ENCODE measurements at places on chromosomes 13 and 19. TPM values are rescaled to one million over a fixed set of nuclear protein-coding genes. Genes with fewer than 3 reads are reported as not detected.

Gene TTYH1
- 0.18 TPM for total RNA-seq

Gene C19orf38
- total RNA-seq, result 9.0 TPM

Gene UNC13A
- 0.31 TPM for total RNA-seq

DNA sequence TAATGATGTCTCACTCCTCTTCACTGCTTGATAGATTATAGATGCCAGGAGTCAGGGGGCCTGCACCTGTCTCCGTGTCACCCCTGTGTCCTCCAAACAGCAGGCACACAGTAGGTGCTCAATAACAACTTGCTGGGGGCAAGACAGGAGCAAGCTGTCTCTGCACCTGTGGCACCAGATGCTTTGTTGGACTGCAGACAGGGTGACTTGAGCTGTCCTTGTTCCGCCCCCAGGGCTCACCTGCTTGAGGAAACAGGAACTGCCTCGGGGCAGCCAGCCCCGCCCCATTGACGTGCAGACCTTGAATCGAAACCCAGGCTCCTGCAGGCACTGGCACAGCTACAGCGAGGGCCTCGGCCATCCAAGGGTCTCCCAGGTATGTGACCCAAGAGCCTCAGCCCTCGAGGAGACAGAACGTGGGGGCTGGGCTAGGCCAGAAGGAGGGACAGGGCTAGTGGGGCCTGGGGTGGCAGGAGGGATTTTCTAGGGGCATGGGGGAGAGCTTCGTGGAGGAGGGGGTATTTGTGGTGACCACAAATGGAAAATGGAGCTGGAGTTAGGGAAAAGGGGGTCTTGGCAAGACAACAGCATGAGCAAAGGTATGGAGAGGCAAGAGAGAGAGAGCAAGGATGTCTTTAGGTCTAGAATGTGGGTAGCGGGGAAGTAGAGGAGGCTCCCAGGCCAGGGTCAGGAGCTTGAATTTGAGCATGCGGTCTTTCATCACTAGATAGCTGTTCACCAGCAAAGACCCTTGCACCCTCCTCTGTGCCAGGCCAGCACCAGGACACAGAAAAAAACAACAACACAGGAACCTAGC lies at the start of gene HSH2D:
Gene HSH2D (plus strand): TSS at position 287 of the 817 bp plus-strand sequence. CDS start 5,066 bp downstream, outside the sequence.
- H3K27me3 ChIP-seq, result no peaks in the 10 kb centered on the region
- H3K27ac ChIP-seq, result peak within 1 kb of the TSS; percentile 35
- DNase-seq, result peak; percentile 11
- H3K36me3 ChIP-seq, result no peaks in the 10 kb centered on the region
- H3K4me3 ChIP-seq, result no peak within 1 kb of the TSS

GRCh38 chr13:99971576-99972189 lies at the start of gene ZIC5:
ZIC5 (minus strand) TSS chr13:99971767; CDS start chr13:99971603, 164 bp downstream.
- no peaks in the 10 kb centered on the region for H3K4me1 ChIP-seq
- H3K27ac ChIP-seq, result no peak within 1 kb of the TSS
- DNase-seq, result no peak
- no peak within 1 kb of the TSS for H3K4me3 ChIP-seq
- no peaks in the 10 kb centered on the region for H3K36me3 ChIP-seq

- no peaks in the 10 kb centered on the region for H3K36me3 ChIP-seq
- no peak for DNase-seq
- peak overlapping the region; percentile 71 for H3K27ac ChIP-seq
Observed at GRCh38 chr19:18392417-18392816, 5.0 kb downstream of the LRRC25 start.

DNA sequence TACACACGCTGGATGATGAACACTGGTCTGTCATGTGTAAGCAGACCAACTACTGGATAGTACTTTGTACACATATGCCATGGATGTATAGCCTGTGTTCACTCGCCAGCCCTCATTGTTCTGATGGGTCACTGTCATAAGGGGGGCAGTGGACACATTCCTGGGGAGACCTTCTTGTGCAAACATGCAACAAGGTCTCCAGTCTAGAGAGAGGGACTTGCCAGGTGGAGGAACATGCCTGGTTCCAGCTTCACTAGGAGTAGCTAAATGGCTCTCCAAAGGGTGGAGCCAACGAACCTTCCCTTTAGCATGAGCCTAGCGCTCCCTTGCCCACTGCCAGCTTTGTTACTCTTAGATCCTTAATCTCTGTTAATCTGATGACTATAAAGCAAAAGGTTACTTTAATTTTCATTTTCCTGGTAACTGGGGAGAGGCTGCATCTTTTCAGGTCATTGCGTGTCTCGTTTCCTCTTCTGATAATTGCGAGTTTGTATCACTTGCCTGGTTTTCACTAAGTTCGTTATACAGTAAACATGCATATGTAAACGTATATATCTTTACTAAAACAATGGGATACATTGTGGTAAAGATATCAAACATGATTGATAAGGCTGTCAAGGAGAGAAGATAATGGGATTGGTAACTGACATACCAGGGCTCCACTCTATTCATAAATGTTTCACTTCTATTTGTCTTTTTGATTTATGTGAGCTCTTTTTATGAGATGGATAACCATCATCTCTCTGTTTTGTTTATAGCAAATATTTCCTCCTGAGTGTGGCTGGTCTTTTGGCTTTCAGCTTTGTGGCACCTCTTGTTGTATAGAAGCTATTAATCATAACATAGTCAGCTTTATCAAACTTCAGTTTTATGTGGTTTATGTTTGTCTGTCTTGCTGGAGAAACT lies 235.2 kb upstream of the SGCG start:
- H3K4me1 ChIP-seq, result no peaks in the 10 kb centered on the region
- H3K4me3 ChIP-seq, result no peak overlapping the region
- H3K36me3 ChIP-seq, result no peaks in the 10 kb centered on the region
- DNase-seq, result no peak

DNA sequence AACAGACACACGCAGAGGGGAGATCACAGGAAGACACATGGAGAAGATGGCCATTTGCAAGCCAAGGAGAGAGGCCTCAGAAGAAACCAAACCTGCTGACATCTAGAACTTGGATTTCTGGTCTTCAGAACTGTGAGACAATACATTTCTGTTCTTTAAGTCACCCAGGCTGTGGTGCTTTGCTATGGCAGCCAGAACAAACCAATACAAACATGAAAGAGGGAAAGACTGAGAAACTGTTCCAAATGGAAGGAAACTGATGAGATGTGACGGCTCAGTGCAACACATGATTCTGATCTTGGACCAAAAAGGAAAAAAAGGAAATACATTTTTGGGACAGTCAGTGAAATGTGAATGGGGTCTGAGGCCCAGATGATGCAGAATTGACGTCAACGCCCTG lies 30.2 kb upstream of the SACS start:
- peaks cover 6% of the 10 kb centered on the region for H3K4me1 ChIP-seq
- no peaks in the 10 kb centered on the region for H3K36me3 ChIP-seq
- H3K27ac ChIP-seq, result no peak overlapping the region

DNA sequence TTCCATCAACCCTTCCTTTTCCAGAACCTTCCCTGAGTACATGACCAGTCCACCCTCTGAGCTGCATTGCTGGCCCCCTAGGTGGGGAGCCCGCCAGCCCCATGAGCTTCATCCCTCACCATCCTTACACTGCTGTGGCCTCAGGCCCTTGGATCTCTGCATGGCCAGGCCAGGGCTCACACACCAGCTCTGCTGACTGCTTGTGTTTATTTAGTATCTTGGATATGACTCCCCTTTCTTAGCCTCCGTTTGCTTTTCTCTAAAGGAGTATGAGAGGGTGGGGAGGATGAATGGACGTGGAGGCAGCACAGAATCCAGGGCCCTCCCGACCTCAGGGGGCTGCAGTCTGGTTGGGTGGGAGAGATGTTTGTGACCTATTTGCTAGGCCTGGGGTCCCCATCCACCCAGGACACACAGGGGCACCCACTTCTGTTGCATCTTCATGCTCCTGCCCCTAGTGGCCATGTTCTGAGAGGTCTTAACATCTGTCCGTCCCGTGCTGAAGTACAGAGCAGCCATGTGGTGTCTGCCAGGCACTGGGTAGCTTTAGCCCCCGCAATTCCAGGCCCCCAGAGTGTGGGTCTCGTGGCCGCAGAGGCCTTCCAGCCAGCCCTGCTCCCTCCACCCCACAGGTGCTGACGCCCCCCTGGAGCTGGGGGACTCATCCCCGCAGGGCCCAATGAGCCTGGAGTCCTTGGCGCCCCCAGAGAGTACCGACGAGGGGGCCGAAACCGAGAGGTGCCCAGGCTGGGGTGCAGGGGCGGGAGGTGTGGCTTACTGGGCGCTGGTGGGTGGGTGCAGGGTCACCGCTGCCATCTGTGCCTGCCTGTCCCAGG lies 13.0 kb downstream of the ARHGEF1 start:
- H3K36me3 ChIP-seq, result peaks cover 5% of the 10 kb centered on the region
- peaks cover 1% of the 10 kb centered on the region for H3K4me1 ChIP-seq
- DNase-seq, result no peak
- H3K27me3 ChIP-seq, result no peaks in the 10 kb centered on the region
- no peak overlapping the region for H3K4me3 ChIP-seq
- H3K27ac ChIP-seq, result no peak overlapping the region

GRCh38 chr13:110415669-110416068 lies 108.6 kb downstream of the COL4A2 start:
- H3K4me1 ChIP-seq, result peaks cover 13% of the 10 kb centered on the region
- no peaks in the 10 kb centered on the region for H3K36me3 ChIP-seq
- no peak overlapping the region for H3K4me3 ChIP-seq

- H3K4me3 ChIP-seq, result no peak overlapping the region
- no peak for DNase-seq
- H3K27me3 ChIP-seq, result no peaks in the 10 kb centered on the region
- no peak overlapping the region for H3K27ac ChIP-seq
- H3K36me3 ChIP-seq, result peaks cover 9% of the 10 kb centered on the region
Observed at GRCh38 chr13:95067303-95067702, 233.9 kb downstream of the ABCC4 start.

DNA sequence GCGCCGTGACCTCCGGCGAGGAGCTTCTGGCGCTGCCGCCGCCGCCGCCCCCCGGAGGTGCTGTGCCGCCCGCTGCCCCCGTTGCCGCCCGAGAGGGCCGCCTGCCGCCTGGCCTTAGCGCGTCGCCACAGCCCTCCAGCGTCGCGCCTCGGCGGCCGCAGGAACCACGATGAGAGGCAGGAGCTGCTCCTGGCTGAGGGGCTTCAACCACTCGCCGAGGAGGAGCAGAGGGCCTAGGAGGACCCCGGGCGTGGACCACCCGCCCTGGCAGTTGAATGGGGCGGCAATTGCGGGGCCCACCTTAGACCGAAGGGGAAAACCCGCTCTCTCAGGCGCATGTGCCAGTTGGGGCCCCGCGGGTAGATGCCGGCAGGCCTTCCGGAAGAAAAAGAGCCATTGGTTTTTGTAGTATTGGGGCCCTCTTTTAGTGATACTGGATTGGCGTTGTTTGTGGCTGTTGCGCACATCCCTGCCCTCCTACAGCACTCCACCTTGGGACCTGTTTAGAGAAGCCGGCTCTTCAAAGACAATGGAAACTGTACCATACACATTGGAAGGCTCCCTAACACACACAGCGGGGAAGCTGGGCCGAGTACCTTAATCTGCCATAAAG lies 4.8 kb downstream of the PDX1 start:
- H3K36me3 ChIP-seq, result no peaks in the 10 kb centered on the region
- H3K4me3 ChIP-seq, result no peak overlapping the region
- DNase-seq, result no peak
- H3K27me3 ChIP-seq, result peaks cover 23% of the 10 kb centered on the region
- no peaks in the 10 kb centered on the region for H3K4me1 ChIP-seq
- H3K27ac ChIP-seq, result no peak overlapping the region

- no peak for DNase-seq
- no peak overlapping the region for H3K4me3 ChIP-seq
- no peaks in the 10 kb centered on the region for H3K36me3 ChIP-seq
- no peaks in the 10 kb centered on the region for H3K4me1 ChIP-seq
- H3K27me3 ChIP-seq, result peaks cover 11% of the 10 kb centered on the region
Observed at GRCh38 chr19:50694815-50695145, 24.8 kb downstream of the SHANK1 start.

DNA sequence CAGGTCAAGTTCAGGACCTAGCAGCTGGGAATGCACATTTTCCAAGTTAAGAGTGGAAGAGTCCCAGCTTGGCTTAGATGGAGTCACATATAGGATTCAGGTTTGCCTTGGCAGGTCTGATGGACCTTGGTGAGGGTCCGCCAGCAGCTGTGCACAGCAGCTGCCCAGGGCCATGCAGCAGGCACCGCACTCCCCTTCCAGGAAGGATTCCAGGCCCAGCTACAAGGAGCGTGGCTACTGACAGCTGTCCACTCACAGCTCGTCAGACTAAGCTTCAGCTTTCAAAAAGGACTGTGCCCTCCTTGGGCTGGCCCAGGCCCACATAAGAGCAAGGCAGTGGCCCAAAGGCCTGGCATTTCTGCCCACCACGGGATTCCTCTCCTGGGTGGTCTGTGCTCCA lies 68.4 kb downstream of the ALOX5AP start:
- H3K4me1 ChIP-seq, result peaks cover 9% of the 10 kb centered on the region
- no peak for DNase-seq
- H3K4me3 ChIP-seq, result no peak overlapping the region
- H3K27ac ChIP-seq, result no peak overlapping the region

DNA sequence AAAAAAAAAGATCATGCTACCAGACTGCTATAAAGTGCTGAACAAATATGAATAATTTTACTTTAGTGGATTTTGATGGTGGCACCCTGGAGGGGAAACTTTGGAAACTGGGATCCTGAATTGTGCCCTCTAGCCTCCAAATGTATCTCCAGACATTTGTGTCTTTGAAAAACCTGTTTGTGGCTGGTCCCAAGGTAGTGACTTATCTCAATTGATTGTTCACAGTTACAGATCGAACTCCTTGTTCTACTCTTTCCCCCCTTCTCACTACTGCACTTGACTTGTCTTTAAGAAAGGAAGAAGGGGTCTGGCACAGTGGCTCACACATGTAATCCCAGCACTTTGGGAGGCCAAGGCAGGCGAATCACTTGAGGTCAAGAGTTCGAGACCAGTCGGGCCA lies 10.5 kb downstream of the RGL3 start:
- peaks cover 7% of the 10 kb centered on the region for H3K27me3 ChIP-seq
- H3K36me3 ChIP-seq, result no peaks in the 10 kb centered on the region

DNA sequence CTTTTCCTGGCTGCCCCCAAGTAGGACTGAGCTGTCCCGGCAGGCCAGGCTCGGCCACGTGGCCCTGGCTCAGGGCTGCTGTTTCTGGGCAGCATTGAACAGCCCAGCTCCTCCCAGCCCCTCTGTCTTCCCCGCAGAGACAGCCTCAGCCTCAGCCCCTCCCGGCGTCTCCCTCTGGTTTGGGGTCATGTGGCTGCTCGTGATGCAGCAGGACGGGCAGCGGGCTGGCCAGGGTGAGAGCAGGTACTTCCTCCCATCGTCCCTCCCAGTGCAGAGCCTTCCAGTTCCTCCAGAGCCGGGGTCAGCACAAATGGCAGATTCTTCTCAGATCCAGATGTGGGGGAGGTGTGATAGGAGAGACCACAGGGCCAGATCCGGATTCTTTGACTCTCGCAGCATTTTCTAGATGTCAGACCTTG lies 114.6 kb downstream of the KDM4B start:
- no peaks in the 10 kb centered on the region for H3K4me1 ChIP-seq
- no peaks in the 10 kb centered on the region for H3K36me3 ChIP-seq
- no peaks in the 10 kb centered on the region for H3K27me3 ChIP-seq
- H3K27ac ChIP-seq, result no peak overlapping the region

Measured in lung (tissue), 17 donors.